Hair follicle dermal papilla cell (primary cell): ENCODE measurements at places on chromosomes 12 and 14. TPM values are rescaled to one million over a fixed set of nuclear protein-coding genes. Genes with fewer than 3 reads are reported as not detected.

Gene GALNT6
- 42.2 and 48.9 TPM in 2 replicates for total RNA-seq

Gene B4GALNT1
- 3.8 and 5.7 TPM in 2 replicates for total RNA-seq

Gene SLC5A8
- not detected in 2 replicates for total RNA-seq

Gene CFAP73
- not detected in 2 replicates for total RNA-seq

Gene ZDHHC22
- not detected in 2 replicates for total RNA-seq

Gene RDH12
- not detected in 2 replicates for total RNA-seq

Gene SLCO1B1
- not detected in 2 replicates for total RNA-seq

Gene PRICKLE1
- 2.6 and 4.2 TPM in 2 replicates for total RNA-seq

Gene POP5
- total RNA-seq, result 11.5 and 18.5 TPM in 2 replicates
